Ureter (tissue), 1 donor: ENCODE measurements at places on chromosomes 2 and 18. TPM values are rescaled to one million over a fixed set of nuclear protein-coding genes. Genes with fewer than 3 reads are reported as not detected.

SLC9A4 gene
- total RNA-seq = 23.5 TPM

KLHL14 gene
- total RNA-seq = 0.29 TPM

DNAH7 gene
- total RNA-seq = 5.5 TPM

GRCh38 chr2:41720331-41721251 lies 327.2 kb upstream of the PKDCC start:
- no peak for DNase-seq

DNA sequence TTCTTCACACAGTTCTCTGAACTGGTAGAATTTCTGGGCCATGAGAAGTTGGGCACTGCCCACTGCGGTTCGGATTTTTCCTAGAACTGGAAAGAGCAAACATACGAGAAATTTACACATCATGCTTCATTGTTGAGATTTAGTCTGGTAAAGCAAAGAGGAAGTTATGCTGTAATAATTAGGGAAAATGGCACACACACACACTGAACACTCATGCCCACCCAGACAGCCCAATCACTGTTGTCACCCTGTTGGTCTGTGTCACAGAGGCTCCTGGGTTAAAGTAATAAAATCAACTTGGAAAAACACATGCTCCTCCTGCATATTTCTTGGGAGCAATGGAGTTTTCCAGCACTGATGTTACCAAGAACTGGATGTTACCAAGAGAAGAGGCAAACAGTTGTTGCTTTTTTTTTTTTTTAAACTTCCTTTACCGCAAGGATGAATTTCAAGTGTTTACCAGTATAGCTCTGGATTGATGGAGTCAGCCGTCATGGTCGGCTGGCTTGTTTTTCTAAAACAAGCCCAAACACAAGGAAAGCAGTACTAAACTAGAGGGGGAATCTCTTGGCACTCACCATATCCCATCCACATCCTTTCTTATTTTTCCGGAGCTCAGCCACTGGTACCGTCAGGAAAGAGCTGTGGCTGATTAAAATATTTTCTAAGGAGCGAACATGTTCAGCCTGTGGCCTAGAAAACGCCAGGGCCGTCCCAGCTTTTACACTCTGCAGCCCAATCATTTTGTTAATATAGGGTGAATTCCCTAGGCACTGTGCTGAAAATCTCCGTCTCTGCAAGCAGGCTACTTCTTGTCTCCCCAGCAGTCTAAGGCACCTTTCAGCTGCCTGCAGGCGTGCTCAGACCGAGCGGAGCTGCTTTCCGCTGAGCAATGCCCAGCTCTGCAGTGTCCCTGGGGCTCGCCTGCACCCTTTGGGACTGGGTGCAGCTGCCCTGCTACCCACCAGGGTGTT lies 58.9 kb downstream of the TGIF1 start:
- DNase-seq = no peak

GRCh38 chr2:213145715-213146242 lies 5.6 kb downstream of the IKZF2 start:
- no peak for DNase-seq

GRCh38 chr2:173196080-173196479 lies 120.4 kb downstream of the MAP3K20 start:
- DNase-seq = no peak

- no peak for DNase-seq
Observed at GRCh38 chr2:137367361-137367760, 596.9 kb upstream of the HNMT start.

GRCh38 chr2:9630117-9630735 lies 571 bp downstream of the YWHAQ start:
- DNase-seq = peak; percentile 70

GRCh38 chr2:28338046-28338817 lies 54.4 kb upstream of the FOSL2 start:
- DNase-seq = peak; percentile 80

DNA sequence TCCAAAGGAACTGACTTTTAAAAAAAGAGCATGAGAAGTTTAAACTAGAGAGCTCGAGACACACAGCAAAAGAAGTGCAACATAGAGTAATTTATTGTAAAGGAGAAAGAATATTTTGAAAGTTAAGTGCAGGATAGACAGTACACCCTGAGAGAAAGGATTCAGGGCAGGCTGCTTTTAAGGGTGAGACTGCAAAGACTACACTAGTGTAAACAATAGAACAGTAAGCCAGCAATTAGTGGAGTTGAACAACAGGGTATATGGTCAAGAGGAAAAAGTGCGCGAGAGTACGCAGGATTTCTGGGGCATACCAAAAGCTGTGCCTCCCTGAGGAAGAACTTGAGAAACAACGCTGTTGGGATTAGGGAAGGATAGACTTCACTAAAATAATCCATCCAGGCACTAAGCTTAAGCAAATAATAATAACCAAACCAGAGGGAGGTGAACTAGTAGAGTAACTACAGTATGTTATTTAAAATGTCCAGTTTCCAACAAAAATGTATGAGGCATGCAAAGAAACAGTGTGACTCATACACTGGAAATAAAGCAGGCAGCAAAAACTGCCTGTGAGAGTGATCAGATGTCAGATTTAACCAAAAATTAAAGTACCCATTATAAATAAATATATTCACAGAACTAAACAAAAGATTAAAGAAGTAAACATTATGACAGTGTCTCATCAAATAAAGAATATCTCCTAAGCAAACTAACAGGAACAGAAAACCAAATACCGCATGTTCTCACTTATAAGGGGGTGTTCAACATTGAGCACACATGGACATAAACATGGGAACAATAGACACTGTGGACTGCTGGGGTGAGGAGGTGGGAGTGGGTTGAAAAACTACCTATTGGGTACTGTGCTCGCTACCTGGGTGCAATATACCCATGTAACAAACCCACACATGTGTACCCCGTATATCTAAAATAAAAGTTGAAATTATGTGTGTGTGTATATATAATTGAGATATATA lies 40.5 kb upstream of the EMILIN2 start:
- no peak for DNase-seq

- DNase-seq = no peak
Observed at GRCh38 chr2:16189029-16189835, 248.9 kb downstream of the MYCN start.

DNA sequence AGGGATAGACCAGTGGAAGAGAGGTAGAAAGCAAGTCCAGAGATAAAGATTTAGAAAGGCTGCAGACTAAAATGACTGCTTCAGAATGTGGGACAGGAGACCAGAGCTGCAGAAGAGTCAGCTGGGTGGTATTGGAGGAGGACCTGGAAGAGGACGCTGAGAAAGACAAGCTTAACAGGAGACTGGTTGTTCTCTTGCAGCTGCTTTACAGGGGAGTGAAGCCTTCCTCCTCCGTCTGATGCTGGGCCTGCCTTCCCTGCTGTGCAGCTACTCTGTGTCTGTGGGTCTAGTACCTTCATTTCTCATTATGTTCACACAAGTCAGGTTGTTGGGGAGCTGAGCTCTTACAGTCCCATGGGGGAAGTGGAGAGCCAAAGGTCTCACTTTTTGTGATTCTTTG lies 35.7 kb downstream of the SPATS2L start:
- no peak for DNase-seq

DNA sequence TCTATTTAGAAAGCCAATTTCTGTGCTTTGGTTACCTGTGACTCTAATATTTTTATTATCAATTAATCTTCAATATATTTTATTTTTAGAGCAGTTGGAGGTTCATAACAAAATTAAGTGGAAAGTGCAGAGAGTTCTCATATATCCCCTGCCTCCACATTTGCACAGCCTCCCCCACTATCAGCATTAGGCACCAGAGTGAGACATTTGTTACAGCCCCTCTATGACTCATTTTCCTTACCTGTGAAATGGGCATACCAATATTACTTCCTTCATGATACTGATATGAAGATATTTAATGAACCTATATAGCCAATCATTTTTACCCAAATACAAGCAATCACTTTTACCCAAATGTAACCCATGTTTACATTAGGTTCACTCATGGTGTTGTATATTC lies 34.0 kb upstream of the CYTIP start:
- no peak for DNase-seq

DNA sequence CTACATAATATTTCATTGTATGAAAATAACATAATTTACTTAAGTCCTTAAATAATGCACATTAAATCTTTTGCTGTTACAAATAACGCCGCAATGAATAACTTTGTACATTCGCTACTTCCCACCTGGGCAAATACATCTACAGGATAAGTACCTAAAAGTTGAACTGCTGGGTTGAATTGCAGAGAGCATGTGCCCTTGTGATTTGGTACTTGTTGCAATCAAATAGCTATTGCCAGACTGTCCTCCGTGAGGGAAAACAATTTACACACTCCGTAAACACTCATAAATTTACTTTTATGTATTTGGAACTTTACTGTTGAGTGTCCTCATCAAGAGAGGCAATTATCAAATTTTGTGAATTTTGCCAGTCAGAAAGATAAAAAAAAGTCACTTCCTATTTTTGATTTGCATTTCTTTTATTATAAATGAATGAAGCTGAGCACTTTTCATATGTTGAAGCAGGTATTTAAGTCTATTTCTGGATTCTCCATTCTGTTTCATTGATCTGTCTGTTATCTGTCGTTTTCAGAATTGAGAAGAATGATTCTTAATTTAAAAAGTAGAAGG lies 140.8 kb upstream of the SERTAD2 start:
- DNase-seq = no peak

DNA sequence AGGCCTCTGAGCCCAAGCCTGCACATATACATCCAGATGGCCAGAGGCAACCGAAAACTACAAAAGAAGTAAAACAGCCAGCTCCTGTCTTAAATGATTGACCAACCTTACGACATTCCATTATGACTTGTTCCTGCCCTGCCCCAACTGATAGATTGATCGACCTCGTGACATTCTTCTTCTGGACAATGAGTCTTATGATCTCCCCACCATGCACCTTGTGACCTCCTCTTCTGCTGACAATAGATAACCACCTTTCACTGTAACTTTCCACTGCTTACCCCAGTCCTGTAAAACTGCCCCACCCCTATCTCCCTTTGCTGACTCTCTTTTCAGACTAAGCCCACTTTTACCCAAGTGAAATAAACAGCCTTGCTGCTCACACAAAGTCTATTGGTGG lies 670.0 kb upstream of the PKDCC start:
- no peak for DNase-seq

DNA sequence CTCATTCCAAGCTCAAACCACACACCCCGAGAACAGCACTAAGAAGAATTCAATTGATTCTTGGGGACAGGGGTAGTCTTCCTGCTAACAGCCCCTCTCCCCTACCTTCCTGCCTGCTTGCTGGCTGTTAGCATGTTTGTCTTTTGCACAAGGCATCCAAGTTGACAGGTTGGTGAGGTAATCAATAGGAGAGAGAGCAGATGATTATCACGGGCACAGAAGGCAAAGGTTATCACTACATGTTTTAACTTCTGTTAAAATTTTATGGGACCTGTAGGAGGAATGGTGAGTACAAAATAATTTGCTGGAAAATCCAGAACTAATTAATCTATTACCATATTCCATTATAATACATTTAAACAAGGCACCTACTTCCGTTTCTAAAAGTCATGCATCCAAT lies 442.1 kb upstream of the TCF4 start:
- no peak for DNase-seq

DNA sequence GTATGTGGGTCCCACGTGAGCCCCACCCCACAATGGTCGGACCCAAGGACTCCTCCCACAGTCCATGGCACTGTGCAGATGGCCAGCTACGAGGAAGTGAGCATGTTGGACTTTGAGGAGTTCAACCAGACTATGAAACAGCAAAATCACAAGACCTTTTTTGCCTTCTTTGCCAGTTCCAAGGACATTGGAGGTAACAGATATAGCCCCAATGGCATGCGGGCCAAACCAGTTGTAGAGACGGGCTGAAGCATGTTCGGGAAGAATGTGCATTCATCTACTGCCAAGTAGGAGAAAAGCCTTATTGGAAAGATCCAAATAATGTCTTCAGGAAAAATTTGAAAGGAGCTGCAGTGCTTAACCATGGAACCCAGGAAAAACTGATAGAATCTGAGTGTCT lies 12.6 kb downstream of the DNER start:
- DNase-seq = no peak

GRCh38 chr18:354471-354870 lies 86.6 kb upstream of the THOC1 start:
- DNase-seq = no peak

GRCh38 chr2:96470636-96471035 lies 34.5 kb downstream of the NEURL3 start:
- DNase-seq = peak; percentile 62

- no peak for DNase-seq
Observed at GRCh38 chr2:108244667-108245414, 5.1 kb downstream of the SULT1C3 start.

DNA sequence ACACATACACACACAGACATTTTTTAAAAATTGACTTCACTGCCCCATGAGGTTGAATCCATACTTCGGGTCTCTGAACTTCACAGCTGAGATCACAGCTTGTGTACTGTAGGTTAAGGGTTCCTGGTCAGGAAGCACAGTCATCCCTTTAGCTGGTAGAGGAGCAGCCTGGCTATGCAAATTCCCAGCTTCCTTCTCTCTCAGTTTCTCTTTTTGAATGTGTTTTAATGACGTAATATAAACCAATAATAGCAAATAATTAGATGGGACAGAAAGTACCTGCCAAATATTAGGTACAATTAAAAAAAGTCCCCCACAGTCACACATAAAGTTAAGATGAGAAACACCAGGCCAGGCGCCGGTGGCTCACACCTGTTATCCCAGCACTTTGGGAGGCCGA lies 178.7 kb downstream of the ZNF385B start:
- DNase-seq = no peak

DNA sequence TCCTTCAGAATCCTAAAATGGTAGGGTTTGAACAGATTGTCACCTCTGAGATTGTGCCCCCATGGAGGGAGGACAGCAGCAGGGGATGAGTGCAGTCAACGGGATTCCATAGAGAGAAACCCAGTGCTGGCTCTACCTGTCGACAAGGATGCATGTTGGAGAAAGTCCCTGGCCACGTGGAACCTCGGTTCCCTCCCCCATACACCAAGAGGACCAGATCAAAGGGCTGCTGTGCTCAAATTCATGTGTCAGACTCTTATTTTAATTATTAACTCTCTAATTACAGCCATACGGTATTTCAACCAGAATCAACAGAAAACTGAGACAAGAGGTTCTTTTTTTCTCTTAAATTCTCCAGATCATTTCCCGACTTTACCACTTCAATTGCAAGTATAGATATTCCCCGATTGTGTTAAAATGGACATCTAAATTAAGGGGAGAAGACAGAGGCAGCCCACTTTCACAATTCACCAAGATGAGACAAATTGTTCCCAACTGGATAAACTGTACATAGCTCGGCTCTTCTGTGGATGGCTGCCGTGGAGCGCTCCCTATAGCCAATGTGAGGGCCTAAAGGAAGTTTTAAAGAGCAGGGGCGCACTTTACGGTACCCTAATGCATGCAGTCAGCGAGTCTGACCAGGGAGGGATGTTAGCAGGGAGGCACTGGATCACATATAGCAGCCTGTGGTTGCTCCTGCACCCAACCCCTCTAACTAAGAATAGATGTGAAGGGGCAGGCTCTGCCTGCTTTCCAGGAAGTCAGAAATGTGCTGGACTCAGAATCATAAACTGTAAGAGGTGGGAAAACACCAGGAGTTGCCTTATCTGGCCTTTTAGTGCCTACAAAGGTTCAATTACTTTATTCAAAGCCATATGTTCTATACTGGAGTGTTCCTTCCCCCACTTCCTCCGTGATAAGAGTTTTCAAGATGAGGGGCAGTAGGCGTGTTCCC lies 123.1 kb downstream of the CACNB4 start:
- DNase-seq = no peak

GRCh38 chr2:41151746-41152145 lies 699.9 kb upstream of the SLC8A1 start:
- DNase-seq = no peak

- no peak for DNase-seq
Observed at GRCh38 chr18:3486512-3486911, 36.5 kb downstream of the TGIF1 start.
